ENCODE measurements at places on chromosomes 5 and 9. TPM values are rescaled to one million over a fixed set of nuclear protein-coding genes. Genes with fewer than 3 reads are reported as not detected.

The RXRA gene
- total RNA-seq, result 11.6 TPM

The UAP1L1 gene
- total RNA-seq, result 12.5 TPM

The FOCAD gene
- total RNA-seq, result 18.8 TPM

The MLANA gene
- total RNA-seq, result not detected

The SMIM33 gene
- total RNA-seq, result 1.1 TPM

The TSTD2 gene
- total RNA-seq, result 18.4 TPM

DNA sequence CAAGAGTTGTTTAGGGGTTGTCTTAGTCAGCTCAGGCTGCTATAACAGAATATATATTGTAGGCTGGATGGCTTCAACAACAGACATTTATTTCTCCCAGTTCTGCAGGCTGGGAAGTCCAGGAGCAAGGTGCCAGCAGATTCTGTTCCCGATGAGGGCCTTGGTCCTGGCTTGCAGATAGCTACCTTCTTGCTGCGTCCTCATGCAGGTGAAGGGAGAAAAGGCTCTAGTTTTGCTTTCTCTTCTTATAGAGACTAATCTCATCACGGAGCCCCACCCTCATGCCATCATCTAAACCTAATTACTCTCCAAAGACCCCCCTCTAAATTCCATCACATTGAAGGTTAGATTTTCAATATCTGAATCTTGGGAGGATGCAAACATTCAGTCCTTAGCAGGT, 246.0 kb upstream of the ANKRD55 start:
- peak; percentile 6 for DNase-seq

- DNase-seq, result no peak
These were observed 106.9 kb downstream of the GABRG2 start for GRCh38 chr5:162174358-162174974.

DNA sequence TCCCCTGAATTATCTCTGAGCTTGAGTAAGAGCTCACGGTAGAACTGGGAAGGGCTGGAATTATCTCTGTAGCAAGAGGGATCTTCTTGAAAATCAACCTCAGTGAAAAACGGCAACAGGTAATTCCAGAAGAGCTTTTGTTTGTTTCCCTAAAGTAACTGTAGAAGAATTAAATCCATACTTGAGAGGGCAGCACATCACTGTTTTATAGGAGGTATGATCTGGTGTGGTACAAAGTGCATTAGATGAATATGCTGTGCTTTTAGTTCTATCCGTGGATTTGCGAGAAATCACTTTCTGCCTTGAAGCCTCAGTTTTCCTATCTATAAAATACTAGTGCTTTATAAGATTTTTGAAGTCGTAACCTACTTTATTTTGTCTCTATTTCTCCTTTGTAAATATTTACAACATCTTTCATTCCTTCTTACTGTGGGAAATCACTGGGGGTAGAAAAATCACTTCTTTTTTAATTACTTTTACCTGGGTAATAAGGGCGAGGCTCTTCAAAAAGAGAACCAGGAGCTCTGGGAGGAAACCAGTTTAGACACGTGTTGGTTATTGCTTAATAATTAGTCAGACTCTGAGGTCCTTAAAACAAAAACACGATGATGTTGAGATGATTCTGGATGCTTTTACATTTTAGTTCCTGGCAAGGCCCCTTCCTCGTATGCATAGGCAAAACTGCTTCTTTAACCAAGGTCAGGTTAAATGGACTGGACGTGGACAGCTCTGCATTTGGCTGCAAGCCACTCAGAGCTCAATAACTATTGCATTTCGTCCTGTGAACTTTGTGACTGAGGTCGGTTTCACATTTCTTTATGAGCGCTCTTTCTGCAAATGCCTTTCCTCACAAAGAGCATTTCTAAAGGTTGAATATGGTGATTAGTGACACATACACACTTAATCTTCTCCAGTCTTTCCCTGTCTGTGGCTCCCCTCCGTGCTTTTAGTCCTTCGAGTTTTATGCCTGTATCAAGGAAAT, 376.1 kb downstream of the BRINP1 start:
- DNase-seq, result no peak

DNA sequence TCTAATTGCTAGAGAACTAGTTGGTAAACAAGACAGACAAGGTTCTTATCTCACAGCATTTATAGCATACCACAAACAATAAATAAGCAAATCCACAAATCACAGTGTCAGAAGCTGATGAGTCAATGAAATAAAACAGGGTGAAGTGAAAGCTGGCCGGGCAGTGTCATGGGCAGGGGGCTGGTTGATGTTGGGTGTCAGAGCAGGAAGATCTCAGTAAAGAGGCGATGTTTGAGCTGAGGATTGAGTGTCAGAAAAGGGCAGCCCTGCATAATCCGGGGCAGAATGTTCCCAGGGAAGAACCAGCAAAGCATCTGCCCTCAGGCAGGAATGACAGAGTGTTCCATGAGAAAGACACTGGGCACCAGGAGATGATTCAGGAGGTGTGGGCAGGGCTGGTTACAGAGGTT, 183.4 kb downstream of the GOLPH3 start:
- DNase-seq, result no peak

Data from CD4-positive, alpha-beta memory T cell (primary cell).